ENCODE measurements at places on chromosomes 12 and 14.

DNA sequence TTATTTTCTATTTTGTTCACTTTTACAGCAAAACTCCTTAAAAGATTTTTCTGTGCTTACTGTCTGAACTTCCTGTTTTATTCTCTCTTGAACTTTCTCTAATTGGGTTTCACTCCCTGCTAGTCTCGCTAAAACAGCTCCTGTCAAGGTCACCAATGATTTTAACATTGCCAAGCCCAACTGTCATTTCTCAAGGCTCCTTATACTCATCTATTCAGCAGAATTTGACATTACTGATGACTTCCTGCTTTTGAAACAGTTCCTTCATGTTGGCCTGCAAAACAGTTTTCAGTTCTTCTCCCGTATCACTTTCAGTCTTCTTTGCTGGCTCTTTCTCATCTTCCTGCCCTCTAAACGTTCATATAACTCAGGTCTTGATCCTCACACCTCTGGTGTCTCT lies 268.5 kb upstream of the USP15 start:
- no peak for DNase-seq

DNA sequence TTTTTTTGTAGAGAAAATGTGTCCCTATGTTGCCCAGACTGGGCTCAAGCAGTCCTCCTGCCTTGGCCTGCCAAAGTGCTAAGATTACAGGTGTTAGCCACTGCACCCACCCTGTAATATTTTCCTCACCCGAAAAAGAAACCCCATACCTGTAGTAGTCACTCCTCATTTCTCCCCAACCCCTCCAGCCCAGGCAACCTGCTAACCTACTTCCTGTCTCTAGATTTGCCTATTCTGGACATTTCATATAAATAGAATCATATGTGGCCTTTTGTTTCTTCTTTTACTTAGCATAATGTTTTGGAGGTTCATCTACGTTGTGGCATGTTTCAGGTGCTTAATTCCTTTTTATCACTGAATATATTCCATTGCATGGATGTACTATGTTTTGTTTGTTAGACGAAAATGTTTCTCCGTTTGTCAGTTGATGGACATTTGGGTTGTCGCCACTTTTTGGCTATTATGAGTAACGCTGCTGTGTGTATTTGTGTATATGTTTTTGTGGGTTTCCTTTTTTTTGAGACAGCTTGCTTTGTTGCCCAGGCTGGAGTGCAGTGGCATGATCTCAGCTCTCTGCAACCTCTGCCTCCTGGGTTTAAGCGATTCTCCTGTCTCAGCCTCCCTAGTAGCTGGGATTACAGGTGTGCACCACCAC lies 6.2 kb downstream of the ANKRD13A start:
- no peak for DNase-seq

GRCh38 chr12:124705545-124706138 lies 138.2 kb upstream of the NCOR2 start:
- DNase-seq, result no peak

DNA sequence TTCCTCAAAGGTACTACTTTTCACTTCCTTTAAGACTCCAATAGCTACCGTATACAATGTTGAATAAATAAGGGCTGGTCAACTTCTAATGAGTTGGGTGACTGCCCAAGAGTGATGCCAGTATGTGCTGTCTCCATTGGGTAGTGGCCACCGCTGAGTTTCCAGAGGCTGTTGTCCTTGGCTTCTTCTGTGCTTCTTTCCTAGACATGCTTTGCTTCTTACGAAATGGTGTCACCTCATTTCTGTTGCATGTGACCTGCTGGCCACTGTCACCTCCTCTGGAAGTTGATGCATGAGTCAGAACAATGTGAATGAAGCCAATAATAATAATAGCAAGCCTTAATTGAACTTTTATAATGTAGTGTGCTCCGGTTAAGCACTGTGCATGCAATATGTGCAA lies 7.5 kb upstream of the NID2 start:
- peak; percentile 52 for DNase-seq

GRCh38 chr14:29168149-29168548 lies 401.6 kb downstream of the FOXG1 start:
- DNase-seq, result no peak

GRCh38 chr12:22765421-22766130 lies 140.6 kb downstream of the ETNK1 start:
- DNase-seq, result no peak

DNA sequence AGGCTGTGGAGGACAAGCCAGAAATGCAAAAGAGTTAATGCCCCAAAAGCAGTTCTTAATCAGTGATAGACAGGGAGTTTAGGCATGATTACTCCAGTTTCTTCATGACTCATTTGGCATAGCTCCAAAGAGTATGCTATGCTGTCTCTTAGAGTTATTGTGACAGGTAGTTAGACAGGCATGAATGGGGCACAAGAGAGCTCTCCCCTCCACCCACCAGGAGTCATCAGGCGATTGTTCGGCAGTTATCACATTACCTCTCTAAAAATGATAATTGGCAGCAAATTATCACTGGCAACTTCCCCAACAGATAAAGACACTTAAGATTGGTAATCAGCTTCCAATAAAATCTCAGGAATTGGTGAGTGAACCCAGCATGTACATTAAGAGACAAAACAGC lies 320.1 kb downstream of the DAD1 start:
- peak; percentile 95 for DNase-seq

- DNase-seq, result no peak
These were observed 73.2 kb upstream of the ANO2 start for GRCh38 chr12:6018265-6018664.

DNA sequence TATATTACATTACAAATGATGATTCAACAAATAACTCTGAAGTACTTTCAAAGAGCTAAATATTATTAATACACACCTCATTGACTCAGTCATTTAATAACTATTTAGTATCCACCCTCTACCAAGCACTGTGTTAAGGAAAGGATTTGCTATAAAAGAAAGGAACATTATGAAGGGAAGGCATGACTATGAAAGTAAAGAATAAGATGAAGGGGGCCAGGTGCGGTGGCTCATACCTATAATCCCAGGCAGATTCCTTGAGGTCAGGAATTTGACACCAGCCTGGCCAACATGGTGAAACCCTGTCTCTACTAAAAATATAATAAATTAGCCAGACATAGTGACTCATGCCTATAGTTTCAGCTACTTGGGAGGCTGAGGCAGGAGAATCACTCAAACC lies 107.9 kb downstream of the PLCZ1 start:
- DNase-seq, result no peak

GRCh38 chr14:99192028-99192621 lies 79.9 kb downstream of the BCL11B start:
- DNase-seq, result peak; percentile 50

DNA sequence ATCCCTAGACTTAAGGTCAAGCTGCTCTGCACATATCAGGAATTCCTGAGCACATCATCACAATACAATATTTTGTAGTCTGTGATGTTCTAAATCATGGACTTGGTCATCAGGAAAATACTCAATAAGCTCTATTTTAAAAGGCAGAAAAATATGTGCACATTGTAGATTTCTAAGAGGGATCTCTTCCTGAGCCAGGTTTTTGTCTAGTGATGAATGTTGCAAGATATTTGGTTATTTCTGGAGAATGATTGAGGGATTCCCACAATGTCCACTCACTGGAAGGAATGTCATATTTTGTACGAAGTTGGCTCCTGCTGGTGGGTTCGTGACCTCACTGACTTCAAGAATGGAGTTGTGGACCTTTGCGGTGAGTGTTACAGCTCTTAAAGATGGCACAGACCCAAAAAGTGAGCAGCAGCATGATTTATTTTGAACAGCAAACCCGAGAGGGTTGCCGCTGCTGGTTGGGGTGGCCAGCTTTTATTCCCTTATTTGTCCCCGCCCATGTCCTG lies 300.9 kb upstream of the DCN start:
- DNase-seq, result no peak

DNA sequence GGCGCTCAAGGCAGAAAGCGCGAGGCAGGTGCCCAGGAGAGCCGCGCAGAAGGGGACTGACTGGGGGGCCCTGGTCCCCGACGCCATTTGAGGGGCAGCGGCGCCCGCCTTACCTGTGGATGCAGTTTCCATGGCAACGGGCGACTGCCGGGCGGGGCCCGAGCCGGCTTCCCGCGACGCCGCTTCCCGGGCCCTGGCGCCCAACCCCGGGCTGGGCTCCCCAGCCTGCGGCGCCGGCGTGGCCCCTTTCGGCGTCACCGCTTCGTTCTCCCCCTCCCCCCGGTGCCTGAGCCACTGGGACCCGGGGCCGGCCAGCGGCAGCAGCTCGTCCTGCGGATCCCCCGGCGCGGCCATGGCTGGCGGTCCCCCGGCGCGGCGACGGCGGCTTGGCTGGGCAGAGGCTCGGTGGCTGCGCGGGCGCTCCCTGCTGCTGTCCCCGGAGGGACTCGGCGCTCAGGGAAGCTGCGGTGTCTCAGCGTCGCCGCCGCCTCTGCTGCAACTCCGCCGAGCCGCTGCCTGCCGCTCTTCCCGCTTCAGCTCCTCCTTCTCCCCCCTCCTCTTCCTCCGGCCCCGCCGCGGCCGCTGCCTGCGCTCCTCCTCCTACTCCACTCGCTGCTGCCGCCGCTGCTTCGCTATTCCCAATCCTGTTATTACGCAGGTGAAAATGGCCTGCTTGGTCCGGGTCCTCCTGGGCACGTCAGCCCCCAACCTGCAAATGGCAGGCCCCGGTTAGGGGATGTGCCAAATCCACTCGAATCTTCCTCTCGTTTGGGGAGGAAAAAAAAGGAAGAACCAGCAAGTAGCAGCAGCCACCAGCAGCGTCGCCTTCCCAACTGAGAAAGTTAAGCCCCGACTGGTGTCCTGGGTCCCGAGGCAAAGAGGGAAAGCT lies at the start of gene RTN1:
TSS of gene RTN1 (minus strand) at position 500 of the 889 bp plus-strand sequence. CDS start at position 354, 146 bp downstream.
- no peak for DNase-seq

DNA sequence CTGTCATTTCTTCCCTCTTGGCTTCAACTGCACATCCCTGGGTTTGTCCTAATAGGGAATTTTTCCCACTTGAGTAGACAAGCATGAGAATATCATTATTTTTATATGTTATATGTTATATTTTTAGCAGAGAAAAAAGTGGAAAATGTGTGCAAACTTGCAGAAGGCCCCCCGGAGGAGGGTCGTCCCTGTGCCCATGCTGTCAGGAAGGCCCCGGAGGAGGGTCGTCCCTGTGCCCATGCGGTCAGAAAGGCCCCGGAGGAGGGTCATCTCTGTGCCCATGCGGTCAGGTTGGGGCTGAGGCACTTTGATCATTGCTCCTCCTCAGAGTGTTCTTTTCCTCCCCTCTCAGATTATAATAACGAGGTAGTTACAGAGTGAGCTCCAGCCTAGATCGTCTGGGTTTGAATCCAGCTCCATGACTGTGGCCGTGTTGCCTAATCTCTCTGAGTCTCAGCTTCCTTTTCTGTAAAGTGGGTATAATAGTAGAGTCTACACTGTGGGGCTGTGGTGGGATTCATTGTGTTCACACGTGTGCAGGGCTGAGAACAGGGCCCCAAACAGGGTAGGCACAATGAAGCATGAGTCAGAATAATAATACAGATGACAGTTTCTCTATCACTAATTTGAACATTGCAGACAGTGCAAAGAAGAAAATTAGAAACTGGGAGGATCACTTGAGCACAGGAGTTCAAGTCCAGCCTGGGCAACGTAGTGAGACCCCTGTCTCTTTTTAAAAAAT lies 33.4 kb downstream of the ELK3 start:
- DNase-seq, result no peak

GRCh38 chr14:41668356-41668755 lies 61.7 kb downstream of the LRFN5 start:
- DNase-seq, result no peak

GRCh38 chr14:26773906-26774593 lies 176.2 kb upstream of the NOVA1 start:
- peak; percentile 16 for DNase-seq

DNA sequence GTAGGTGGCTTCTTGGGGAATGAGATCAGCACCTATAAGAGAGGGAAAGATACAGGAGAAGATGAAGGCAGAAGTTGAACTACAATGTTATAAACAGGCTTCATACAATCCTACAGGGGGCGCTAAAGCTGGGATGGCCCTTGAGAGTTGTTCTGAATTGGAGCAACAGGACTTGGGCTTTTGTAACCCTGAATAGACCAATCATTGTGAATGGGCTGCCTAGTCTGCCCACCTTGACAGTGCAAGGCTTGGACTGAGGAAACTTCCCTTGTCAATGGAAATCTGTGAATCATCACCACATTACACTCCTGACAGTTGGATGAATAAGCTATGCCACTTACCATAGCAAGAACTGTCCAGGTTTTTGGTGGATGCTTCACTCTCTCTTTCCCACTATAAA lies 306.1 kb downstream of the KCNC2 start:
- peak; percentile 63 for DNase-seq

GRCh38 chr12:109804820-109805761 lies 28.1 kb downstream of the TRPV4 start:
- DNase-seq, result no peak

DNA sequence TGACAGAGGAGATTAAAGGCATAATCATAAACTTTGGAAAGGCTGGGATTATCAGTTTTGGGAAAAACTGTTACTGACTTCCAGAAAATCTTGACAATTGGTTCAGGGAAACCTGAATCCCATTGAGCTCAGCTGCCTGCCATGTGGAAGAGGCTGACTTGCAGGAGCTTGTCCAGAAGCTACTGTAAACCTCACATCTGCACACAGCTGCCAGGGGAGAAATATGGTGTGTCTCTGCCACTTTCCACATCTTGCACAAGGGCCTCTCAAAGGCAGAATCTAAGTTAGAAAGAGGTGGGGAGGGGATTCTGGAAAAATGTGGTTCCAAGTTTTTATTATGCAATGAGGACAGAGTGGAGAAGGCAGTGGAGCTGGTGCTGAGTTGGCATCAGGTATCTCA lies 8.7 kb upstream of the BHLHE41 start:
- no peak for DNase-seq

- DNase-seq, result no peak
These were observed 12.3 kb upstream of the LMO3 start for GRCh38 chr12:16618256-16618655.

GRCh38 chr12:113472191-113473121 lies 785 bp upstream of the LHX5 start:
- DNase-seq, result no peak

DNA sequence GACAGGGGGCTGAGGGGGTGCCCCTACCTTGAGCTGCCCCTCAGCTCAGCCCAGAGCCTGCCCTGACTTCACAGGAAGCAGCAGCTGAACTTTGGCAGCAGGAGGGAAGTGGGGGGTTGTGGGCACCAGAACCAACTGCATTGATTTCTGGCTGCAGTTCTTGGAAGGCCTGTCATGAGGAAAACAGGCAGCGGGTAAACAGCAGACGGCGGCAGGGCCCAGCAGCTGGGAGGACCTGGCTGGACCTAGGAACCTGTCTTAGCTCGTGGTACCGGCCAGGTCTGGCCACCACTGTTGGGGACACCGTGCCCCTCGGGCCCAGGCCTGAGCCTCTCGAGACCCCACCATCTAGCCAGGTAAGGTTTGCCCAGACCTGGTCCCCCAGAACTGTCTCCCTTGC lies 154.2 kb upstream of the MYL2 start:
- no peak for DNase-seq

DNA sequence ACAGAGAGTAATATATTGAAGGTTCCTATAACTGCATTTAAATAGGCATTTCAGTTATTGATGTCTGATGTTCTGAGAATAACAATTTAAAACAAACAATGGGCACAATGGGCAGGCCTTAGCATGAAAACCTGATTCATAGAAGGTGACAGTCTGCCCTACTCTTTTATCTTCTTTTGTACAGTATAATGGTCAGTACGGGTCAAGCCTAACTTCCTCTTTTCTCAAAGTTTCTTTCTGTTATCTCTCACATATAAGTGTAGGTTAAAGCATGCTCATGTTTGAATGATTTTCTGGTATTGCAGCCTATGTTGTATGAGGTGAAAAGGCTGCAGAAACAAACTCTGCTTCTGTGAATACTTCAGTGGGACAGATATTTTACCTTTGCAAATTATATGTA lies 14.2 kb downstream of the FKBP3 start:
- no peak for DNase-seq

Data from renal cortical epithelial cell (primary cell).